ENCODE measurements at places on chromosomes 5 and 9.

DNA sequence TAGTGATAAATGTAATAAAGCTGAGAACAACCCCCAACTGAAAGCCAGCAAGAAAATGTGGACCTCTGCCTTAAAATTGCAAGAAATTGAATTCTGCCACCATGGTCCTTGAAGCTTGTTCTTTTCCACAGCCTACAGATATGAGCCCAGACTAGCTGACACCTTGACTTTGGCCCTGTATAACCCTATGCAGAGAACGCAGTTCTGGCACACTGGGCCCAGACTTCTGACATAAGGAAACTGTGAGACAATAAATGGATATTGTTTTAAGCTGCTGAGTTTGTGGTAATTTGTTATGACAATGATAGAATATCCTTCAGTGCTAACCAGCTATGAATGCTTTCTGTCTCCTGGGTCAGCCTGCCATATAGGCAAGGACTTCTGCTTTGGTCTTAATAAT lies 315.6 kb upstream of the RIOK2 start:
- no peak for DNase-seq

GRCh38 chr9:132486706-132487350 lies 76.8 kb downstream of the CFAP77 start:
- DNase-seq = no peak

DNA sequence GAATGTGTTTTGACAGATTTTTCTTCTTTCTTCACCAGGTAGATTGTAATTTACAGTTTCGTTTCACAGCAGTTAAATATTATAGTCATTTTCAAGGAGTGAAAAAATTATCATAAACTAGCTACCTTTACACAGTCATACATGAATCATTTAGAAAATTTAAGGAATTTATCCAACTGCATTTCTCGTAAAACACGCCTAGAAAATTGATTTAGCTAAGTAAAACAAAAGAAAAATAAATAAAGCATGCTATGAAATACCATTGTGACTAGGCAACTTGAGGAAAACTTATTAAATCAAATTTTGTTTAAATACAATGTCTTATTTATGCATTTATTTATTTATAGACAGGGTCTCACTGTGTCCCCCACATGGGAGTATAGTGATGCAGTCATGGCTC lies 109.9 kb upstream of the EMB start:
- no peak for DNase-seq

GRCh38 chr9:37466037-37466709 lies 923 bp upstream of the ZBTB5 start:
- DNase-seq = peak; percentile 88

DNA sequence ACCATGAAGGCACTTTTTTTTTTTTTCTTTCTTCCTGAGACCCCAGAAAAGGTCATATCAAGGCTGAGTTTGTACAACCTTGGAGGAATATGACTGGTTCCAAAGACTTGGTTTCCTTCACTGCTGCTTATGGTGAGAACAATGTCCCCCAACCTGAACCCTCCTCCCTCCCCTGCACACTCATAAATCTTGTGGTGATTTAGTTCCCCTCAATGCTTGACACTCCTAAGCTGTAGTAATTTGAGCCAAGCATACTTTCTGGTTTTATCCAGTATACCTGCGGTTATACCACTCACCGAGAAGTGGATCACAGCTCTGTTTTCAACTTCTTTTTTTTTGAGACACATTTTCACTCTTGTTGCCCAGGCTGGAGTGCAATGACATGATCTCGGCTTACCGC lies 149.9 kb upstream of the KLF4 start:
- DNase-seq = no peak

DNA sequence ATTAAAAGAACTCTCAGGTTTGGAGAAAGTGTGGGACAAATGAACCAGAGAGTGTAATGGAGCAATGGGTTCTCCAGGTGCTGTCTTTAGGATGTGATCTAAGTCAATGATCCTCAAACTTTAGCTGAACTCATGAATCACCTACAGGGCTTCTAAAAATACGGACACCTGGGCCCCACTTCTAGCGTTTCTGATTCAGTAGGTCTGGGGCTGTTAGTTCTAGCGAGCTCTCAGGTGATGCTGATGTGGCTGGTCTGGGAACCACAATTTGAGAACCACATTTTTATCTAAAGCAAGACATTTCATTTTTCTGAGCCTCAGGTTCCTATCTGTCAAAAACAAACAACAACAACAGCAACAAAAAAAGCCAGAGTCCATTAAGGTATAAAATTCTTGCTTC lies 35.1 kb upstream of the PCA3 start:
- DNase-seq = no peak

DNA sequence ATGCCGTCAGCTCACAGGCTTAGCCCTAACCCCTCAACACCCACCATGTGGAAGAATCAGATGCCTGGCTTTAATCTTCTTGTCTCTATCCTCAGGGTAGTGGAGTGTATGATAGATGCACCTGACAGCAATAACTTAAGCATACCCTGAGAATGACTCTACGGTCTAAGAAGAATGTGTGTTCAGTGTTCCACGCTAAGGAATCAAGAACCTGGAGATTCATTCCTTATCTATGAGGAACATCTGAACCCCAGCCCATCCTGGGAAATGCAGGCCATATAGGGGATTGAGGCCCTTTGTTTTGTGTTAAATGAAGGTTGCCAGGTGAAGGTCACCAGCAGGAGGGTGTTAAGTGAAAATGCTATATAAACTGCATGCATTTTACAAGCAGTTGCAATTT lies 63.0 kb downstream of the KLHL3 start:
- DNase-seq = no peak

DNA sequence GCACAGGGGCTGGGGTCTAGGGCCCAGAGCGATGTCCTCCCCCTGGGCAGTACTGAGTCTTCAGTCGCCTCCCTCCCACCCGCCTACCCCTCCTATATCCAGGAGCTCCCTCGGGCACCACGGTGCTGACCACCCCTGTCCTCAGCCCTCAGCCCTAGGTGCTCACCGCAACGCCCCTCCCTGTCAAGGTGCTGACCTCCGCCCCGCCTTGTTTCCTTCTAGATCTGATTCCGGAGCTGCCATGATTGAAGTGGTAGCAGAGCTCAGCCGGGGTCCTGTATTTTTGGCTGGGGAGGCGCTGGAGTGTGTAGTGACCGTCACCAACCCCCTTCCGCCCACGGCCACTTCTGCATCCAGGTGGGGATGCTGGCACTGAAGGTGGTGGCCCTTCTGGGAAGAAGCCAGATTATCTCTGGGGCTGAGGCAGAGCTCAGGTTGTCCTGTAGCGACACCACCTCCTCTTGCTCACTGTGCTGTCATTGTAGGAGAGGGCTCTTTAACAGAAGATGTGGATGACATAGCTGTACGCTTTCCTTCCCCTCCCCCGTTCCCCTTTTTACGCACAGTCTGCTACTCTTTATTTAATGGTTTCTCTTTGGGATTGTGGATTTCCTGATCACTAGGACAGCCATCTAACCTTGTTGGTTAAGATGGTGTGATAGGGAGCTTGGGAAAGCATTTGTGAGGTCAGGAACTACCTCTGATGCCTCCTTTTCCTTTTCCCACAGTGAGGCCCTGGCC lies 598 bp downstream of the RGP1 start:
- no peak for DNase-seq

DNA sequence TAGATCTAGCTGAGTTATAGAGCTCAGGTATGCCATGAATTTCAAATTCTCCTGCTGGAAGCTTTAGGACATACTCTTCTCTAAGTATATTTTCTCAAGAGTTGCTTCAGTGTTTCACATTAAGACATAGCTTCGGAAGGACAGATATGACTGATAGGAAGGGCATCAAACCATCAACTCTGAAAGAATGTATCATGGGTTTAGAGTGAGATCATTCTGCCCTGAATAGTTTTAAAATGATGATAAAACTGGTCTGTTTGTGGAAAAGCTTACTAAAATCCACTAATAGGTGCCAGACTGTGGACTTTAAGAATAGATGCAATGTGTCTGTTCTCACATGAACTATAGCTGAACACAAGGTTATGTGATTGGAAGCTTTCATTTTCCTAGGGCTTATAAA lies 8.4 kb downstream of the SPEF2 start:
- DNase-seq = no peak

- DNase-seq = no peak
Measured at GRCh38 chr5:58794875-58795274, 212.0 kb downstream of the RAB3C start.

DNA sequence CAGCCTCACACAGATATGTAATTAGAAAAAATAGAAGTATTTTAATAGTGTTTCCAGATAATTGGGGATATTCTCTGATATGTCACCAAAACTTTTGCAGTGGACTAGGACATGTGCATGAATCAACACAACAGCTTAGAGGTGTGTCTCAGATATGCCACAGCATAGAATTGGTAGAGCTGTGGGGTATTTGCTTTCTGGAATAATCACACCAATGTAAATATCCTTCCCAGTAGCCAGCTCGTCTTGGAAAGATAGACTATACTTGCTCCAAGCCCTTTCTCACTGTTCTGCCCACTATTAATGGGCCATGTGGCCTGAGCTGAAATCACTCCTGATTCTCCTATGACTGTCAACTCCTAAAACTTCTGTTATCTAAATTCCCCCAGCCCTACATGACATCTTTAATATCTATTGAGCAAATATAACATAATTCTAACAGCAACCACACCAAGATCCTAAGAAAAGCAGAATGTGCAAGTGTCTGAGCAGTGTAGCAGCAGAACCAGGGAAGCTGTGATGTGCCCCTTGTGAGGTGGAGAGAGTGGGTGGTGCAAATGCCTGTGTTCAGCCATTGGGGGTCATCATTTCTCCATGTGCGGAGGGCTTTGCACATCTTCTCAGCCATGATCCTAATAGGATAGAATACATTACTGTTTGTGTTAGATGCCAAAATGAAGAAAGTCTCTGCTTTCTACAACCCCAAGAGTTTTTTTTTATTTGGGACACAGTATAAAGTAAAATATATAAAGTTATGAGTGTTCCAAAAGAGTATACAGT lies 65.0 kb downstream of the MELK start:
- DNase-seq = no peak

- DNase-seq = no peak
Measured at GRCh38 chr9:121783521-121784507, 132.4 kb downstream of the DAB2IP start.

DNA sequence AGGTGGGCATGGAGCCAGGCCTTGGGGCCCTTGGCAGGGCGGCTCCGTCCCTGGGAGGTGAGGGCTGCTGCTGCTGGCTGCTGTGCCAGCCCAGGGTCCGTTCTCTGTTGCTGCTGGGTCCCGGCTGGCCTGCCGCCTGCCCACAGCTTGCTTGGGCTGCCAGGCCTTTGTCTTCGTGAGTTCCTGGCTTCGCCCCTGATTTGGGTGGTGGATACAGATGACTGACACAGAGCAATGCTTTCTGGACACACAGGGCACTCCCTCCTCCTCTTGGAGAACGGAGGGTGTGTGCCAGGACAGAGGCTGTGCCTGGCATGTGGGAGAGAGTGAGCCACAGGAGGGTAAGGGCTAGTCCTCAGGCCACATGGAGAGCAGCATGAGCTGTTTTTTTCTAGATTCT lies 166.1 kb downstream of the MACROH2A1 start:
- DNase-seq = peak; percentile 53

DNA sequence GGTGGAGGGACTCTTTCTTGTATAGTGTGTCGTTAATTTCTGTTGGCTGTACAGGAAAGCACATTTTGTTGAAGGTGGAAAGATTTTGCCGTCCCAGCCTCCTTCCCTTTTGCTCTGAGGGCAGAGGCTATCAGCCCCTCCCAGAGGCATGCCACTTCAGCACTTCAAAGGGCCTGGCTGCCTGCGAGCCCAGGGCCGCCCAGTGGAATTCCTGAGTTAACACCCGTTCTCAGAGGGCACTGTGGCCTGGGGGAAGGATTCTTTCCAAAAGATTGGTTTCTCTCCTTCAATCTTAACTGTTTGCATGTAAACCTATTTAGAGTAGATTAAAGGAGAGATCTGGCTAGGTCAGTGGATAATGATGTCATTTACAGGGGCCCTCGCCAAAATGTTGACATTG lies 238.6 kb downstream of the FANCC start:
- no peak for DNase-seq

- DNase-seq = no peak
Measured at GRCh38 chr5:68304421-68305052, 89.0 kb downstream of the PIK3R1 start.

GRCh38 chr5:112552791-112553190 lies 133.7 kb upstream of the EPB41L4A start:
- no peak for DNase-seq

DNA sequence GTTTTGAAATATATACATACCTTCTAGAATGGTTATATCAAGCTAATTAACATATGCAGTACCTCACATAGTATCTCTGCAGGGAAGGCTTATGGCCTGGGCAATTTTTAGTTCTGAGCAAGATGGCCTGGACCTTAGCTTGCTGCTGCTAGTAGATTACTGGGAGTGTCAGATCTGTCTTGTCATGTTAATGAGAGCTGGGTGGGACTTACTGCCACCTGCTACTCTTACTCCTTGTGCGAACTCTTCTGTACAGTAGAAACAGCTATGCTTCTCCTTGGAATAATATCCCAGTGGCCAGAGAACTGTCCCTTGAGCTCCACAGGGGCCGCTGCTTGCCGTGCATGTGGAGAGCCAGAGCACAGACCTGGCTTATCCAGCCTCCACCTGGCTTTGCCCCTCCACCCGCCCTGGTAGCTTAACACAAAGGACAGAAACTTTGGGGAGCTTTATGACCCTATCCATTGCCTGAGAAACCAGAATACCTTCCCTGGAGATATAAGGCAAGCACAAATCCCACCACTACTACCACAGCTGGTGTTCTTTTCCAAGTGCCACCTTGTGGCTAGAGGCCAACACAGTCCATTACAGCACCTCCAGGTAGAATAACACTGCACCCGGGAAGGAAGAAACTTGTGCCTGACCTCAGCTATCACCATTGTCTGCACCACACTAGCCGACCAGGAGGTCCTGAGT lies 74.4 kb upstream of the RUSC2 start:
- no peak for DNase-seq

GRCh38 chr9:87740209-87740608 lies 14.3 kb downstream of the CTSL start:
- DNase-seq = no peak

DNA sequence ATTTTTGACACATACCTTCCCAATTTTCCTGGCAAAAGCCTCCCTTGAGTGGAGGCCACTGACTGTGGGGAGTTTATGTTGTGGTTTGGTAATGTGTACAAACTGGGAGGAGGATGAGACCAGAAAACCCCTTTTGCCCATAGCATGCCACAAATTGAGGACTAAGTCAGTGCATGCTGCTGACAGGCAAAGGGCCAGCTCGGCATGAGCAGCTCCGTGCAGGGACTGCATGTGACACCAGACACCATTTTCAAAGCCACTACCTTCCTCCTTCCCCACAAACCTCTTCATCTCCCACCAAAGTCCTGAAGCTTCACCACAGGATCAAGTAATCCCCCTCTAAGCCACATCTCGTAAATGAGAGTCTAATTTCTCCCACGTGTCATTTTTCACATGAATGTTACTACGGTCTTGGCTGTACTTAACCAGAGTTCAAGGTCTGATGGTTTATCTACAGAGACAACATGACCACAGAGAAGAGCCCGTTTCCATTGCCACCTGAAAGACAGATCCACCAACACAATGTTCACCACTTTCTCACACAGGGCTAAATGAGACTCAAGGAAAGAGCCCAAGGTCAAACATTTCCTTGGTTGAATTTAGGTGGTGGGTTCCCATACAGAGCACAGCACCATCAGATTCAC lies 106.5 kb downstream of the NFIB start:
- DNase-seq = no peak

GRCh38 chr5:54741711-54742110 lies 224.2 kb downstream of the SNX18 start:
- DNase-seq = no peak
